H1 (cell line): ENCODE measurements at places on chromosomes 13 and 19.

DNA sequence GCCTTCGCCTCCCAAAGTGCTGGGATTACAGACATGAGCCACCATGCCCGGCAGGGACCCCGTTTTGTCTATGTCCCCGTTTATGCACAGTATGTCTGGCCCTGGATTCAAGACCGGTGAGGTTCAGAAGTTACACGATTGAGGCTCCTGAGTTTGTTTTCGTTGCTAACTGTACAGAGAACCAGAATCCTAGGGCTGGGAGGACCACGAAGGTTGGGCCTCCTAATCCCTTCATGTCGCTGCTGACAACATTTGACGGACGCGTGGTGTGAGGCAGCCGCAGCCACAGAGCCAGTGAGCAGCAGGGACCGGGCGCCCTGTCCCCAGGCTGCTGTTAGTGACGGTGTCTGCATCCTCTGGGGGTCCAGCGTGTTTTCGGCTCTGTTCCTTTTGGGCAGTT lies 91.4 kb downstream of the ATP11A start:
- DNase-seq = no peak

DNA sequence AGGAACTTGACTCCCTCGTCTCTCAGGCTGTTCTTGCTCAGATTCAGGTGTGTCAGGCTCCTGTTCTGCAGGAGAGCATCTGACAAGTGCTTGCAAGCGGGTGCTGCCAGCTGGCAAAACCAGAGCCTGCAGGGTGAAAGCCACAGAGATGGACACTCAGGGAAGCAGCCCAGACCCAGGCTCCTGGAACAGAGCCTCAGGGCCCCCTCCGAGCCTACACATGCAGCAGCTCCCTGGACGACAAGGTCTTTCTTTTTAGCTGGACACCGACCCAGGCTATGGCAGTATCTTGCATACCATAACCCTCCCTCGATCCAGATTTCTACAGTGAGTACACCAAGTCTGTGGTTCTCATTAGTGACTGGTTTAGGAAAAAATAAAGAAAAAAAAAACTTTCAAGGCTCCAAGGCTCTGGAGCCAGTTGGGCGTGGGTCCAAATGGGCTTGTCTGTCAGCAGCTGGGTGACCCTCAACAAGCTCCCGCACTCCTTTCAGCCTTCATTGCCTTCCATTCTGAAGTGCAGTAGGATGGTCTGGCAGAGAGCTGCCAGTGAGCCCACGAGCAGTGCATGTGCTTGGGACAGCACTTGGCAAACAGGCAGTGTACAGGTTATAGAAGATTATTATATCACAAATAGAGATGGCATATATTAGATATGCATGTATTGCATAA lies 29.9 kb downstream of the NLRP13 start:
- no peak for DNase-seq

GRCh38 chr19:41001243-41001971 lies 10.3 kb downstream of the CYP2B6 start:
- DNase-seq = no peak

- DNase-seq = no peak
These were observed 4.8 kb downstream of the SYNGR4 start for GRCh38 chr19:48368936-48369335.

GRCh38 chr19:2775556-2776430 lies 7.3 kb downstream of the SGTA start:
- no peak for DNase-seq
